ENCODE measurements at places on chromosomes 3 and 15. TPM values are rescaled to one million over a fixed set of nuclear protein-coding genes. Genes with fewer than 3 reads are reported as not detected.

Gene CA12
- 46.9 TPM for total RNA-seq

Gene SAMMSON
- total RNA-seq, result 26.2 TPM

DNA sequence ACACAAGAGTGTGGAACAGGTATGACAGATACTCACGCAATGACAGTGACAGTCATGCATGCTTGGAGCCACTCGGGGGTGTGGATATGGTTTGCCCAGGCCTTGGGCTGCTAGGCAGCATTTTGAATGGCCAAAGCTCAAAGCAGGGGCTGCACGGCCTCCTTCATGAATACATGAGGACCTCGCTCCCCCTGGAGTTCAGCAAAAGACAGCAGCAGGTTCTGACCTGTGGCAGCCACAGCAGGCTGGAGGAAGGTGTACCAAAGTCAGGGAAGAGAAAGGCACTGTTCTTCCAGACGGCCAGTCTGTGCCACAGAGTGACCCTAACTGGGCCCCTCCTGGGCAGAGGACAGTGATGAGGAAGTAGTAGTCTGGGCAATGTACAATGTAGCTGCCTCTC is 88.2 kb upstream of the C2CD4B start:
- DNase-seq, result no peak

- no peak for DNase-seq
Measured at GRCh38 chr15:36275656-36276055, 303.8 kb upstream of the CDIN1 start.

DNA sequence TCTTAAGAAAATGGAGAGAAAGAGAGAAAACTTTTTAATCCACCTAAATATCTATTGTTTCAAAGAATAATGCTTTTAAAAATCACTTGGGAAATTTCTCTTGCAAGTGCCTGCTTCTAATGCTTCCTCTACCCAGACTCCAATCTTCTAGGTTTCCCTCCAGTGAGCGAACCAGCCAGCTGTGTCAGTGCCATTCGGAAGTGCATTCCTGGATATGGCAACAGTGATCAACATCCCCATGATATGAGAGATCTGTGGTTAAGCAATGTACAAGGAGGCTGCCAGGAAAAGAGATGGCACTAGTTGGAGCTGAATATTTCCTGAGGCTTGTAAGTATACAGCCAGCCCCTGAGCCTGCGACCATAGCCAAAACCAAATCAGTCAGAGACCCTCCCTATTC is 53.3 kb upstream of the KCNMB2 start:
- no peak for DNase-seq

Gene LRRC34
- 22.4 TPM for total RNA-seq

Gene GRAMD1C
- 8.2 TPM for total RNA-seq

All from umbilical cord (tissue), 2 donors.